ENCODE measurements at places on chromosomes 12 and 14.

DNA sequence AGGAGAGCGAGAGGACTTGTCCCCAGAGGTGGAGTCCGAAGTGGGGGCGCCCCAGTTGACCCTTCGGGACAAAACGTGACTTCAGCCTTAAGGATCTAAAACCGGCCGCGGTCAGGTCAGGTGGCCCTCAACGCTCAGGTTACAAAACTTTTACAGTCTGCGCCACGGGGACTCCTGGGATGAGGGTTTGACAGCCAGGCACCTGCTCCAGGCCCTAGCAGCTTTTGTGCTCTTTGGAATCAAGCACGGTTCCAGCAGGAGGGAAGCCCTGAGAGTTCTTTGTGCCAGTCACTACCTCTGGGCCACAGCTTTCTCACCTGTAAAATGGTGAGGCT lies 337 bp downstream of the ZC2HC1C start:
- no peak for DNase-seq

GRCh38 chr14:76951166-76951565 lies 77.3 kb downstream of the IRF2BPL start:
- DNase-seq = no peak

DNA sequence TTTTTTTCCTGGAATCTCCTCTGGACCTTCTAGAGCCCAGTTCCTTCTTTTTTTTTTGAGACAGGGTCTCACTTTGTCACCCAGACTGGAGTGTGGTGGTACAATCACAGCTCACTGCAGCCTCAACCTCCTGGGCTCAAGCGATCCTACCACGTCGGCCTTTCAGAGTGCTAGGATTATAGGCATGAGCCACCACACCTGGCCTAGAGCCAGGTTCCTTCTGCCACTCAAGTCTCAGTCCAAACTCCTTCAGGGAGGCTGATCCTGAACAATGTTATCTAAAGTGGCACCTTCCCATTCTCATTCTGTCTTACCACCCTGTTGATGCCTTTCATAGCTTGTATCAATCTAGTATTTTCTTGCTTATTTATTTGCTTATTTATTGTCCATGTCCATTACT lies 22.3 kb upstream of the ELK3 start:
- DNase-seq = no peak

DNA sequence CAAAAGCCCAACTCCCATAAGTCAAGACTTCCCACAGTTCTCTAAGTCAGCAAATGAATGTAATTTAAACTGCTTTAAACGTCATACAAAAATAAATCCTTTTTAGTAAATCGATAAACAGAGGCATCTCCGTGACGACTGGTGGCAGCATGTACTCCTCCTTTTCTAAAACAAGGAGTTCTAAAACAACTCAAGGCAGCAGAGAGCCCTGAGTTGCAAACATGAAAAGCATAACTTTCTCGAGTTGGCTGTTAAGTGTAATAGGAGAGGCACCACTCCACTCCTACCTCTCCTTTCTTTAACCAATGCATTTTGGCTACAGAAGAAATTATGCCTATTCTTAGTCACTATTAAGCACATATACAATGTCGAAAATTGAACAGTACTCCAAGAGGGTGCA lies 22.0 kb downstream of the LTBR start:
- DNase-seq = no peak

DNA sequence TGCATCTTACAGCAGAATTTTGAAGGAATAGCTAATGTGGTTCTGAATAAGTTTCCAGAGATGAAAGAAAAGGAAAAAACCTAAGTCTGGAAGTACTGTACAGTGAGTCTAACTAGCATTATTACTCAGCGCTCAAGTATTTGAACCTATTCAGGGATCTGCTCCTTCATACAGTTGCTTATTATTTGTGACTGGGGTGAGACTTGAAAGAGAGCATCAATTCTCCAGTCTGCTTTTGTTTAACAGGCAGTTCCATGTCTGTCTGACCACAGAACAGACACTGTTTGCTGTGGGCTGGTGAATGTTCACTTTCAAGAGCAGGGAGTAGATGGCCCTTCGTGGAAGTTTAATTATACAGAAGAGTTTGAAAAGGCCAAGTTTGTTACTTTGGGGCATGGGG lies 9.3 kb downstream of the ETV6 start:
- DNase-seq = peak; percentile 68

DNA sequence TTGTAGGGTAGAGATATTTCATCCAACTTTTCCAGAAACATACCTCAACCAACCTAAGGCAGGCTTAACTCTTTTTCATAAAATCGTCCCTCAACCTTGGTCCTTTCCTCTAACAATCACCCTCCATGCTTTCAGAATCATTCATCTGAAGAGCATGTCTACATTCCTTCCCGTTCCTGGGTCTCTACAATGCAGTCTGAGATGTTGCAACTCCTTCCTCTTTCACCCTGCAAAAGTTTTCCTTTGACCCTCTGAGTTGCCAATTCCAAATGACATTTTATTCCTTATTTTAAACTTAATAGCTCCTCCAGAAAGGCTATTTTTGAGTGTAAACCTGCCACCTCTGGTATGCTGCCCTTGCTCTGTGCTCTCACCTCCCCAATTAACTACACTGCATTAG lies 16.7 kb downstream of the SLC7A7 start:
- no peak for DNase-seq

GRCh38 chr12:4518106-4518728 lies 20.5 kb upstream of the RAD51AP1 start:
- DNase-seq = peak; percentile 63

DNA sequence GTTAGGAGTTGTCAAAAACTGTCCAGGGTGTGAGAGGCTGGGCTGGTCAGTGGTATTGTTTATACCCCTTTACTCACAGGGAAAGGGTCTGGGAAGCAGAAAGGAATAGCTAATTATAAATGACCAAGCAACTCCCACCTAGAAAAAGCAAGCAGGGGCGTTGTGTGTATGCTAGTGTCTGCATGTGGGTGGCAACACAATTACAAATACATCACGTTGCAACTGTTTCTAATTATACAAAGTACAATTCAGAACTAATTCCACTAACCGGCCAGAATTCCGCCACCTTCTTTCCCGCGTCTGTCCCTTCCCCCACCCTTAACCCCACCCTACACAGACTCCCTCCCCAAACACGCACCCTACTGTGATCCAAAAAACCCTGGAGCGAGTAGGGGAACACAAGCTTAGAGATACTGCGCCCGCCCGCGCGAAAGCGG lies 2.2 kb downstream of the DPF3 start:
- DNase-seq = no peak

DNA sequence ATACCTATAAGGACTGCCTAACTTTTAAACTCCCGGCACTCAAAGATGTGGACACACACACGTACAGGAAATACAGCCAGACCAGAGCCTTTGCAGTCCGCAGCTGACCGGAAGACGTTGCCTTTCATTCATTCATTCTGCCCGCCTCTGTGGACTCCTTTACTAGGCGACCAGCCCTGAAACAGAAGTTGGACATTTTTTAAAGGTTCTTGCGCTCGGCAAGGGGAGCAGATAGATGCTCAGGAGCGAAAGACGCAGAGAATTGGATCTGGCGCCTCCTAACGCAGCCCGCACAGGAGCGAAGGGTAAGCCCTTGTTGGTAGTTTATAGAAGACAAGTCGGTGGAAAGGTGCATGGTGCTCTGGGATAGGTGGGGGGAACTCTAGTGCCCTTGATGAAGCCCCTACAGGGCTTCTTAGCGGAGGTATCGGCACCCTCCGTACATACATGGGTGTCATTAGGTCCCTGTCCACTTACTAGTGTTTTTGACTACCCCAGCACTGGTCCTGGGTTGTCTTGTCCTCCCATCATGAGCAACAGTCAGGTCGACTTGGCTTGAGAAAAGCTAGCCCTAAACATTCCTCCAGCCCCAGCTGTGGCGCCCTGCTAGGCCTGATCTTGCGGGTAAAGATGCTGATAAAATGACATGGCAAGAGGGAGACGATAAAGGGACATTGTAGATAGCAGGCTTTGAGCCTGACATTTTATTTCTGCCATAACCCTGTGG lies at the start of gene KDM2B:
Gene KDM2B, minus strand, starts transcription at position 65 of the 727 bp plus-strand sequence. CDS start 112 bp downstream, outside the sequence.
- DNase-seq = peak; percentile 61

DNA sequence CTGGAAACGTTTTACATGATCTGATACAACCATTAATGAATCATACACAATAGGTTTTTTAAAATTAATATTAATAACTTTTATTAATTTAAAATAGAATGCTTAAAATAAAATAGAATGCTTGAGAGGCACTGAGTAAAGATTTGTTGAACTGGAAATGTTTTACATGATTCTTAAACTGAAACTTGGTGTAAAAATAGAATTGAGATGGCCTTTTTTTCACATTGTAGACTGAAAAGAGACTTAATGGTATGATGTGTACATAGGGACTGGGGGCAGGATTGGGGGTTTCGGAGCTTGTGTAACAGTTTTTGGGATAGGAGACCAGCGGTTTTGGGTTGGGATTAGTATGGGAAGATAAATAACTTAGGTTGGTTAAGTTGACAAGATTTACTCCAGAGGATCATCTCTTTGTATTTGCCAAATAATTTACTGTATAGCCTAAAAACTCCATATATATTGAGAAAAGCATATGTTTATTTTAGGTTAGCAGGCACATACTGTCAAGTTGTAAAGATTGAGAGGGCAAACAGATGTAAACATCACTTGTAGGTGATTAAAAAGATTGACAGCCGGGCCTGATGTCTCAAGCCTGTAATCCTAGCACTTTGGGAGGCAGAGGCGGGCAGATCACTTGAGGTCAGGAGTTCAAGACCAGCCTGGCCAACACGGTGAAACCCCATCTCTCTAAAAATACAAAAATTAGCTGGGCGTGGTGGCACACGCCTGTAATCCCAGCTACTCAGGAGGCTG lies 2.0 kb upstream of the ZNF410 start:
- no peak for DNase-seq

- peak; percentile 75 for DNase-seq
Measured at GRCh38 chr12:45298721-45299692, 83.1 kb downstream of the ANO6 start.

- DNase-seq = no peak
Measured at GRCh38 chr14:105881021-105881930, 354.9 kb downstream of the TMEM121 start.

GRCh38 chr12:127667131-127667685 lies 599.8 kb upstream of the TMEM132C start:
- DNase-seq = no peak

DNA sequence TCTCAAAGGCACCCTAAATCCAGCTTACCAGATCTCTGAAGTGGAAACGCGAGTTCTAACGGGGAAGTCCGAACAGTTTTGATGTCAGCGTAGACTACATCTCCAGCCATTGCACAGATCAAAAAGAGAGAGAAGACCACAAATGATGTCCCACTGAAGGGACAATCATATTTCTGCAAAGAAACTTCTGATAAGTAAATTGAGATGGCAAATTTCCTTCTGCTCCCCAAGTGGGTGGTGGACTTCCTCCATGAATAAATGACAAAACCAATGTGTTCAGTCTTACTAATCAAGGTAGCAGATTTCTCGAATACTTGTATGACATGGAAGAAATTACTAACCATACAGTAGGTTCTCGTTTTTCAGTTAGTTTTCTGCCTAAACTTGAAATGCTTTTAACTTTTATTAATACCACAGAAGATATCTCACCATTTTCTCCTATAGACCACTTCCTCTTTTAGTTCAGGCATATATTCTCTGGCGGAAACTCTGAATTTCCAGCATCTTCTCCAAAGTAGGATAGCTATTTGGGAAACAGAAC lies at the start of gene CLECL1:
Gene CLECL1, minus strand, starts transcription at position 177 of the 541 bp plus-strand sequence.
- no peak for DNase-seq

- peak; percentile 57 for DNase-seq
Measured at GRCh38 chr12:130826151-130826801, 12.8 kb downstream of the STX2 start.

GRCh38 chr14:69880893-69881292 lies 1.7 kb downstream of the SMOC1 start:
- no peak for DNase-seq

- DNase-seq = peak; percentile 93
Measured at GRCh38 chr12:51393676-51394545, 2.7 kb upstream of the GALNT6 start.

- DNase-seq = peak; percentile 90
Measured at GRCh38 chr14:99035712-99036610, 236.0 kb downstream of the BCL11B start.

GRCh38 chr14:99996951-99997571 lies 68.2 kb upstream of the EVL start:
- DNase-seq = no peak

- DNase-seq = no peak
Measured at GRCh38 chr12:124529565-124530276, 37.7 kb downstream of the NCOR2 start.

- no peak for DNase-seq
Measured at GRCh38 chr12:26800858-26801257, 32.1 kb downstream of the ITPR2 start.

GRCh38 chr12:19852100-19852855 lies 413.0 kb downstream of the AEBP2 start:
- no peak for DNase-seq

DNA sequence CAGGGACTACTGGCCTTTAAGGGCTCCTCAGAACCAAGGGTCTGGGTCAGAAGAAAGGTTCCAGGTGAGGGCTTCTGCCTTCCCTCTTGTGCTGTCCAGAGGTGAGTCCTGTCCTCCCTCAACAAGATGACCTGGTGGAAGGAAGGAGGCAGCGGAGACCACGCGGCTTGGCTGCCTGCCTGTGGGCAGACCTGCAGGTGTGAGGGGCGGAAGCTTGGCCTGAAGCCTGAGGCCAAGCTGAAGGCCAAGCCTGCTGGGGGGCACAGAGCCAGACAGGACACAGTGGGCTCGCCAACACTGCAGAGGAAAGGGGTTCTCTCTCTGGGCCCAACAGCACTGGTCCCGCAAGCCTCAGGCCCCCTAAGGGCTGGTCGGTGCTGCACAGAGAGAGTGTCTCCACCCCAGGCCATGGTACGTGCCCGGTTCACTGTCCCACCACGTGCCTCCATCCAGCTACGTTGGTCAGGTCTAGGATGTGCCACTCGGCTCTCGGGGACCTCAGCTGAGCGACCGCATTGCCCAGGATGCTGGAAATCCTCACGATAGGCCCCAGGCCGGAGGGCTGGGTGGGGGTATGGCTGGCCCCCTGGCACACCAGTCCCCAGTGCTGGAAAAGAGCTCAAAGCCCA lies 170.0 kb upstream of the PRMT8 start:
- DNase-seq = no peak

DNA sequence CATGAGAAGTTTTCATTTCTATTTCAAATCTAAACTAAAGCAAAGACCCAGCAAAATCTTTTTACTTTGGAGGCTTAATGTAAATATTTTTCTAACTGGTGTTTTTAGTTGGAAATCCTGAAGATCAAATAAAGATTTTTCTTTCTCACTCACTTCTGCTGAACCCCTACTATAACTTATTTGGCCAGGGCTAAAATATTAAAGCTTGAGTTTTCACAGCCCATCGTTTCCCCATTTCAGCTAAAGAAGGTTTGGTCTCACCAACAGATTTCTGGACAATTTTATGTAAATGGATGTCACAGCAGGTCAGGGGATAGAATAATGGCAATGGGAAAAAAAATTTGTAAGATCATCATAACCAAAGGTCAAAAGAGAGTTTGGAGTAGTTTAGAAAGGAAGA lies 92.7 kb upstream of the DCN start:
- no peak for DNase-seq

GRCh38 chr12:90999966-91000365 lies 4.8 kb downstream of the EPYC start:
- no peak for DNase-seq

- no peak for DNase-seq
Measured at GRCh38 chr12:63862187-63862968, 17.9 kb downstream of the SRGAP1 start.

GRCh38 chr14:94710731-94711130 lies 59.2 kb downstream of the GSC start:
- no peak for DNase-seq
